Hair follicular keratinocyte (primary cell): ENCODE measurements at places on chromosomes 6 and 20. TPM values are rescaled to one million over a fixed set of nuclear protein-coding genes. Genes with fewer than 3 reads are reported as not detected.

BPIFB2 gene
- not detected in 2 replicates for total RNA-seq

SCRT2 gene
- total RNA-seq: not detected in 2 replicates

CUTA gene
- total RNA-seq: 201 and 221 TPM in 2 replicates

TRIM10 gene
- not detected in 2 replicates for total RNA-seq

TUBB2B gene
- 3.0 and 5.9 TPM in 2 replicates for total RNA-seq

OTOR gene
- total RNA-seq: not detected in 2 replicates

ZSCAN23 gene
- total RNA-seq: 0.87 and 2.5 TPM in 2 replicates

SEL1L2 gene
- not detected in 2 replicates for total RNA-seq

OPN5 gene
- not detected in 2 replicates for total RNA-seq

TRAM2 gene
- 12.0 and 14.8 TPM in 2 replicates for total RNA-seq

COX4I2 gene
- total RNA-seq: not detected in 2 replicates

ERMARD gene
- total RNA-seq: 16.1 and 16.8 TPM in 2 replicates

ADGB gene
- not detected in 2 replicates for total RNA-seq

MYMX gene
- total RNA-seq: not detected in 2 replicates

FUT9 gene
- total RNA-seq: not detected in 2 replicates

C6orf58 gene
- 0.42 TPM in 1 of 2 replicates, not detected in the other for total RNA-seq

PABPC1L gene
- total RNA-seq: 4.7 and 6.8 TPM in 2 replicates

UBD gene
- not detected in 2 replicates for total RNA-seq

MPIG6B gene
- not detected in 2 replicates for total RNA-seq

GINS1 gene
- total RNA-seq: 7.1 and 21.3 TPM in 2 replicates

FRK gene
- total RNA-seq: 2.1 and 2.3 TPM in 2 replicates

BPIFA1 gene
- not detected in 2 replicates for total RNA-seq

ANKEF1 gene
- total RNA-seq: 8.6 and 10.4 TPM in 2 replicates

WFDC12 gene
- 0.70 TPM in 1 of 2 replicates, not detected in the other for total RNA-seq

SULF2 gene
- 90.8 and 118 TPM in 2 replicates for total RNA-seq

SOBP gene
- total RNA-seq: 0.19 TPM in 1 of 2 replicates, not detected in the other

ZNF334 gene
- 1.1 and 2.7 TPM in 2 replicates for total RNA-seq

NKAPL gene
- total RNA-seq: 0.23 and 0.76 TPM in 2 replicates
